Pancreas (tissue), 10 donors: ENCODE measurements at places on chromosomes 7 and 10. TPM values are rescaled to one million over a fixed set of nuclear protein-coding genes. Genes with fewer than 3 reads are reported as not detected.
A peak's percentile ranks its signal among the peaks of the same experiment; 100 is the strongest.

- H3K27ac ChIP-seq = no peak overlapping the region
- H3K4me3 ChIP-seq = no peak overlapping the region
- H3K27me3 ChIP-seq = no peaks in the 10 kb centered on the region
- peaks cover 6% of the 10 kb centered on the region for H3K4me1 ChIP-seq
Measured at GRCh38 chr10:91412354-91413087, 2.4 kb downstream of the HECTD2 start.

GRCh38 chr7:45881759-45882464, 6.4 kb upstream of the IGFBP1 start:
- no peak overlapping the region for H3K4me3 ChIP-seq
- H3K27ac ChIP-seq = no peak overlapping the region
- H3K27me3 ChIP-seq = no peaks in the 10 kb centered on the region

DNA sequence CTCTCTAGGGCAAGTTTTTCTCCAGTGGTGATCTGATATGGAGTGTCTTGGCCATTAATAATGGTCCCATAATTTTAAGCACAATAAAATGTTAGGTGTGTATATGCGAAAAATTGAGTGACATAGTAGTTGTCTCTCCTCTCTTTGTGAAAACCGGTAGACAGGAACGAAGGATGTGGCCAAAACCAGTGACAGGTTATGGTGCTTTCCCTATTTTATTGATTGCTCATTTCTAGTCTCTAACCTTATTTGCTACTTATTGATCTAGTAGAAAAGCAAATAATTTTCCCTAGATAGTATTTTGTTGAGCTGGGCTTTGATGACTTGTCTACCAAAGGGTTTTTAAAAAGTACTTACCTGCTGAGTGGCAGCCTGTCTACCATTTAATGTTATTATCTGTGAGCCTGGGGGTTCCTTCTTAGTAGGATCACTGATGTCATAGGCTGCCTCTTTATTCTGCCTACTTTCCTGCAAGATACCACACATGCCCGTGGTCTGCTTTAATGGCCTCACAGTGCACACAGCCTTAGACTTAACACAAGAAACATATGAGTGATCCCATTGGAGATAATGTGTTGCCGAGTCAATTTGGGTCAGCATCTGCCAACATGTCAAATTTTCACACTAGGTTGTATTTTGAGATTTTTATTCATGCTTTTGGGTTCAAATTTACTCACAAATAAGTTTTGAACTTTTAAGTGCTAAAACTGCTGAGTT, 100.0 kb downstream of the AUTS2 start:
- H3K27ac ChIP-seq = no peak overlapping the region
- no peaks in the 10 kb centered on the region for H3K27me3 ChIP-seq
- DNase-seq = no peak
- no peaks in the 10 kb centered on the region for H3K4me1 ChIP-seq
- no peaks in the 10 kb centered on the region for H3K36me3 ChIP-seq
- no peak overlapping the region for H3K4me3 ChIP-seq

GRCh38 chr10:112585960-112586359, 138.9 kb downstream of the VTI1A start:
- no peaks in the 10 kb centered on the region for H3K4me1 ChIP-seq
- no peaks in the 10 kb centered on the region for H3K27me3 ChIP-seq
- no peak for DNase-seq
- H3K36me3 ChIP-seq = no peaks in the 10 kb centered on the region
- H3K4me3 ChIP-seq = no peak overlapping the region

DNA sequence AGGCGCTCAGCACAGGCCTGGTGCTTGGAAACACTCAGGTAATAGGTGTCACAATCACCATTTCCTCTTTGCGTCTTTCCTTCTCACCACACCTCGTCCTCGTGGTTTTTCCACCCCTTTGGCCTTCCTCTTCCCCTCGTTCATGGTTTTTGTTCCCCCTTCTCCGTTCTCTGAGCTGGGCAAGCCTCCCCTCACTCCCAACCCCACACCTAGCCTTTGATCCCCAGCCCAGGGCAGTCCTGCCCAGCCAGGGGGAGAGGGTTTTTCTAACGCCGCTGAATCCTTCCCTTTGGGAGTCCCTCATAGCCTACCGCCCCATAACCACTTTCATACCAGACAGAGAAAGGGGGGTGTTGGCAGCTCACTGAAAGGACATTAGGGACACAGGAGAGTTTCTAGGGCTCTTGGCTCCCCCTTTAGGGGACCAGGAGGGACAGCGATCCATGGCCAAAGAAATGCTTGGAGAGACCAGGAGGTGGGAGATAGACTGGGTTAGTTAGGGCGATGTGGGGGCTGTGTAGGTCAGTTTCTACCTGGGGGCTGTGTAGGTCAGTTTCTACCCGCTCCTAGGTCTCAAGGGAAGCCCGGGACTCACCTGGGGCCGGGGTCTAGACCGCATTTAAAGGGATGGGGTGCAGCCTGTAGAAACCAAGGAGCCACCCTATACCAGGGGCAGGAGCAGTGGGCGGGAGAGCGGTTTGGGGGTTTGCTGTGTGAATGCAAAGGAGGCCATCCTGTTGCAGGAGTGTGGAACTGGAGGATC, 1.4 kb downstream of the EPHB4 start:
- peaks cover 20% of the 10 kb centered on the region for H3K36me3 ChIP-seq
- peak overlapping the region; percentile 71 for H3K4me3 ChIP-seq
- H3K27ac ChIP-seq = peak overlapping the region; percentile 75
- H3K4me1 ChIP-seq = peaks cover 7% of the 10 kb centered on the region
- DNase-seq = no peak

- H3K4me3 ChIP-seq = no peak overlapping the region
- no peaks in the 10 kb centered on the region for H3K36me3 ChIP-seq
- H3K27ac ChIP-seq = no peak overlapping the region
- H3K4me1 ChIP-seq = peaks cover 46% of the 10 kb centered on the region
- no peak for DNase-seq
- no peaks in the 10 kb centered on the region for H3K27me3 ChIP-seq
Measured at GRCh38 chr7:47179812-47180515, 401.9 kb downstream of the TNS3 start.

- no peak for DNase-seq
- no peak overlapping the region for H3K4me3 ChIP-seq
- peaks cover 8% of the 10 kb centered on the region for H3K4me1 ChIP-seq
- H3K27me3 ChIP-seq = no peaks in the 10 kb centered on the region
- H3K36me3 ChIP-seq = no peaks in the 10 kb centered on the region
- H3K27ac ChIP-seq = peak overlapping the region; percentile 25
Measured at GRCh38 chr7:3957472-3958108, 656.5 kb downstream of the SDK1 start.

The LRRC61 gene
- total RNA-seq = 8.1 TPM

DNA sequence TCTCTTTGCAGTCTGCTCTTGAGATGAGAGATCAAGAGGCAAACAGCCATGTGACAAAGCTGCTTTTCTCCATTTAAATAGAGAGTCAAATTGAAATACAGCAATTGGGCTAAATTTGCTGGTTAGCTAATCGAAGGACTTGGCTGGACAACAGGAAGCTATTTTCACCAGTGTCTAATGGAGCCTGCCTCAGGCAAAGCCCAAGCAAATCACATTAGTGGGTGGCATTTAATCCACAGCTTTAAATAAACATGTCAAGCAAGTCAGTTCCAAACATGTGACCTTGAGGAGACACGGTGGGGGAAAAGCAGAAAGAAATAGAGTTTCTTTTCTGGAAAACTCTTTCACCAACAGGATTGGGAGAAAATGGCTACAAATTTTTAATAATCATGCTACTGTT, 180.5 kb upstream of the AOAH start:
- no peak overlapping the region for H3K27ac ChIP-seq
- no peaks in the 10 kb centered on the region for H3K27me3 ChIP-seq
- peaks cover 16% of the 10 kb centered on the region for H3K4me1 ChIP-seq
- H3K4me3 ChIP-seq = no peak overlapping the region
- H3K36me3 ChIP-seq = no peaks in the 10 kb centered on the region

The ADCY1 gene
- 3.3 TPM for total RNA-seq

The FOXK1 gene
- total RNA-seq = 13.8 TPM

DNA sequence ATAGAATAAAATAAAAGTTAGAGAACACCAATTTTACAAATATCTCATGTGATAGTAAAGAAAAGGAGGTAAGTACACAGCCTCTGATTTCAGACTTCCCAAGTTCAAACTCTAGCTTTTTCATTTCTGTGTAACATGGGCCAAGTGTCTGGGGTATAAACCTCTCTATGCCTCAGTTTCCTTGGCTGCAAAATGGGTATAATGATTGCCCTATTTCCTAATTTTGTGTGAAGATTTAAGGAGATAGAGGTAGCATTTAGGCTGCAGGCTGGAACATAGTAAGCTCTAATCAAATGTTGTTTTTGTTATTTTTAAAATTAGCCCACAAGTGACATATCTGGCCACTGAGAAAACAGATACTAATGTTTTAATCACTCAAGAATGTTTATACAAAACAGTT, 26.1 kb upstream of the EPC1 start:
- H3K4me3 ChIP-seq = no peak overlapping the region
- no peak for DNase-seq
- H3K27me3 ChIP-seq = no peaks in the 10 kb centered on the region
- H3K36me3 ChIP-seq = no peaks in the 10 kb centered on the region

The HMX3 gene
- not detected for total RNA-seq

- no peak overlapping the region for H3K4me3 ChIP-seq
- no peaks in the 10 kb centered on the region for H3K36me3 ChIP-seq
- H3K27me3 ChIP-seq = no peaks in the 10 kb centered on the region
- H3K27ac ChIP-seq = no peak overlapping the region
Measured at GRCh38 chr7:23211589-23211988, 29.7 kb downstream of the NUP42 start.

DNA sequence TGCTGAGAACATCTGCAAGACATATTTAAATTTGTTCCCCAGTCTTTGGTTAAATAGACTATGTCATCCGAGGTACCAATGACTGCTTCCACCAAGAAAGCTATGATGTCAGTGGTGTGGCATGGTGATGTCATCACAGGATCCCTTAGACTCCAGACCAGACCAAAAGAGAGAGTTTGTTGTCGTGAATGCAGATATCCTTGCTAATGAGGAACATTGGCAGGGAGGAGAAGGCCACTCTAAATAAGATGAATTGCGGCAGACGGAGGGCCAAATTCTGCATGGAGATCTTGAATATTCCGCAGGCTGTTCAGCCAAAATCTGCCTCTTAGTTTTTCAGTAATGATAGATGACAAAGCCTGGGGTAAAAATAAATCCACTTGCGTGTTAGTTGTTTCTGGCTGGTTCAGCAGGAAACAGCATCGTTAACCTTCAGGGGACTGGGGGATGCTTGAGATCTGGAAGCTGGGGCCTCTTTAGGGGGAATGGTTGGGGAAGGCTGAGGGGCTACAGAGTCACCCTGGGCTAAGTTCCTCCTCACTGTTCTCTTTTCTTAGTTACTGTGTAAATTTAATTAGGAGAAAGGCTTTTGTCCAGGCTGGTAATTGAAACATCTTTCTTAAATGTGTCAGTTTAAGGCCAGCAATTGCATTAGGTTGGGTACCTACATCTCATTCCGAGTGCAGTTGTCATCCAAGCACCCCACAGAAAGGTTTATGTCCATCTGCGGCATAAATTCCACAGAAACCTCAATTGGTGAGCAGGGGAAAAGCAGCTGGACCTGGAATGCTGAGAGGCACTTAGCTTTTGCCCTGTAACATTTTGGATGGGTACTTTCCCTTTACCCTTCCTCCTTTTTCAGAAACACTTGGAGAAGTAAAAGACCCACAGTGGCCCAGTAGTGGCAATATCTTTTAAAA, 11.6 kb upstream of the CAMK1D start:
- no peaks in the 10 kb centered on the region for H3K27me3 ChIP-seq
- no peak for DNase-seq
- no peak overlapping the region for H3K27ac ChIP-seq
- H3K36me3 ChIP-seq = no peaks in the 10 kb centered on the region
- H3K4me1 ChIP-seq = peaks cover 5% of the 10 kb centered on the region

DNA sequence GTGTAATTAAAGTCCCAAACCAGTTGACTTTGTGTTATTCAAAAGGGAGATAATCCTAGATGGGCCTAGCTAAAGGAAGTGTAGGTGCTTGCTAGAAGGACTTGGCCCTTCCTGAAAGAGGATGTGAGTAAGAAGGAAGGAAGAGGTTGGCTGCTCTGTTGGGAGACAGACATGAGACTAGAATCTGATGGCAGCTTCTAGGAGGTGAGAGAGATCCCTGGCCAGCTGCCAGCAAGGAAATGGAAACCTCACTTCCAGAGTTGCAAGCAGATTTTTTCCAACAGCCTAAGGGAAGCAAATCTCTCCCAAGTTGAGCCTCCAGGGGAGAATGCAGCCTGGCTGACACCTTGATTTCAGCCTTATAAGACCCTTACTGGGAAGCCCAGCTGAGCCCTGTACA, 368.4 kb upstream of the ZMIZ1 start:
- no peak overlapping the region for H3K27ac ChIP-seq
- no peak for DNase-seq
- H3K4me1 ChIP-seq = no peaks in the 10 kb centered on the region
- H3K4me3 ChIP-seq = no peak overlapping the region
- H3K36me3 ChIP-seq = no peaks in the 10 kb centered on the region

DNA sequence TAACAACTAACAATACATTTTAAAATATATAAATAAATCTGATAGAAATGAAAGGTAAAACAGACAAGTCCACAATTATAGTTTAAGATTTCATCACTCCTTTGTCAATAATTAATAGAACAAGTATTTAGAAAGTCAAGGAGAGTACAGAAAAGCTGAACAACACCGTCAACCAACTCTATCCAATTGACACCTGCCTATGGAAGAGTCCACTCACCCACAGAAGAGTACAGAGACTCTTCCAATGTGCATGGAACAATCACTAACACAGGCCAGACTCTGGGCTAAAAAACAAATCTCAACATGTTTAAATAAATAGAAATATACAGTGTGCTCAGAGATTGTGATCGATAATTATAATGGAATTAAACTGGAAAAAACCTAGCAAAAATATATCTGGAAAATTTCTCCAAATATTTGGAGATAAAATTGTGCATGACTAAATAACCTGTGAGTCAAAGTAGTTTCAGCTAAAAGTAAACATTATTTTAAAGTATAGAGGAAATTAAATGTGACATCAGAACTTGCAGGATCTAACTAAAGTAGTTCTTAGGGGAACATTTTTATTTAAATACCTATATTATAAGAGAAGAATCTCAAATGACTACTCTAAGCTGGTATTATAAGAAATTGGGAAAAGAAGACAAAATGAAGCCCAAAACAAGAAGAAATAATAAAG, 109.9 kb upstream of the EGFR start:
- no peaks in the 10 kb centered on the region for H3K27me3 ChIP-seq
- DNase-seq = no peak
- no peak overlapping the region for H3K4me3 ChIP-seq
- no peaks in the 10 kb centered on the region for H3K36me3 ChIP-seq
